ENCODE measurements at places on chromosomes 11 and 22. TPM values are rescaled to one million over a fixed set of nuclear protein-coding genes. Genes with fewer than 3 reads are reported as not detected.
A peak's percentile ranks its signal among the peaks of the same experiment; 100 is the strongest.

The OR10G7 gene
- not detected for total RNA-seq

The TRIM51 gene
- total RNA-seq, result not detected

The TPBGL gene
- total RNA-seq, result 0.26 TPM

The OR8D1 gene
- not detected for total RNA-seq

The ARRB1 gene
- 72.3 TPM for total RNA-seq

The MS4A6E gene
- total RNA-seq, result not detected

- no peak for DNase-seq
Measured at GRCh38 chr11:84566671-84567070, 1060.5 kb downstream of the DLG2 start.

GRCh38 chr11:10355257-10355661, 50.4 kb downstream of the ADM start:
- peak; percentile 45 for DNase-seq

DNA sequence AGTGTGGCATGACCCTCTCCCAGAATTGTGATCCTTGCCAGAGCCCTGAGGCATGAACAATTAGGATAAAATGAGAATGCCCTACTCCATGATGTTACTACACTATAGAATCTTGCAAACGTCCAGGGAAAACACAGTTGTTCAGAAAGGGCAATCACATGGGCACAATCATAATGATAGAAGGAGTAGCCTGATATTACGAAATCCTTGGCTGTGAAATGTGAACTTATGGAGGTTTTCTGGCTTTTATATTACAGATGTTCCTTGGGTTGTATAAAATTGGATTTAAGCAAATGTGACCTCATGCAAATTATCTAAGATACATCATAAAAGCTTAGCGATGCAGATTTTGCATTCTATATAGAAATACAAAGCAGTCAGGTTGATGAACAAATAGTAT, 29.4 kb upstream of the TPH1 start:
- DNase-seq, result no peak

DNA sequence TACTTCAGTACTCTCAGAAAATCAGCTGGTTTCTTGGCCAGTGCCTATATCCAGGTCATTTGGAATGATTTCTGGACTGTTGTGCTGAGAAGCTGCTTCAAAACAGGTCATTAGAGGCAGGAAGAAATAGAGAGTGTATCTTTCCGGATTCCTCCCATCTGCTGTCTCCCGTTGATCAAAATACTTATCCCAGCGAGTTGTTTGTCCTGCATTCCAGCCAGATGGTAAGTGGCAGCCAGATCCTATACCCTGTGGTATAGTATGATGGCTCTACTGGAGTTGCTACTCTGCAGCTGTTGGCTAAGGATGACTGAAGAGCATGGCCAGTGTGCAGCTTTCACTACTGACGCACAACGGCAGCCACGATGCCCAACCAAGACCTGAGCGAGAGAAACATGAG, 560.9 kb upstream of the ANO5 start:
- DNase-seq, result no peak

DNA sequence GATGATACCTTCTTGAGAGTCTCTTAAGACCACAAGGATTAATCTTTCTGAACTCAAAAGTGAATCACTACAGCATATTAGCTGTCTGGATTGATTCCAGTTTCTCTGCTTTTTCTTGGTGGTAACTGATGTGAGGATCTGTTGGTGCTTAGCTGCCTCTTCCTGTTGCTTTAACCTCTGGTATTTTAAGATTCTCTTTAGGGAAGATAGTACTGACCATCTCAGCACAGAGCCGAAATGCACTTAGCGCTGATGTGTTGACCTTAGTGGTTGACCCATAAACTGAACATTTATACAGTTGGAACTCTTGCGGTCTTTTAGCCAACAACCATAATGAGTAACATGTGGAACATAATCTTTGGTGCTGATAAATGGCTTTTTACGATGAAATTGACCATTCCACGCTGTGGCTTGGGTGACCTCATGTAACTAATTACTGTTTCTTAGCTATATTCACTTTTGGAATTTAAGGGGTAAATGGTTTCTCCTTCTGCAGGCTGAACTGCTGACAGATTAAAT, 33.7 kb downstream of the APLP2 start:
- no peak for DNase-seq

- no peak for DNase-seq
Measured at GRCh38 chr11:119685111-119685746, 43.8 kb downstream of the NECTIN1 start.

DNA sequence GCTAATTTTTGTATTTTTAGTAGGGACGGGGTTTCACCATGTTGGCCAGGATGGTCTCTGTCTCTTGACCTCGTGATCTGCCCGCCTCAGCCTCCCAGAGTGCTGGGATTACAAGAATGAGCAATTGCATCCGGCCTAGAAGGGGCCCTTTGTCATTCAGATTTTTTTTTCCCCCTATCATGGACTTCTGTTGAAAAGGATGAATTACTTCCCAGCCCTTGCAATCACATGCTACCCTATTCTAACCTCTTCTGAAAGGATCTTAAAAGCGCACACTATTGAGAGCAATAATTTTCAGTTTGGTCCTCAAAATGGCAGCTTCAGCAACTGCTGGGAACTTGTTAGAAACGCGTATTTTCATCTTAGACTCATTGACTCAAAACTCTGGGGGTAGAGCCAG, 575.6 kb upstream of the KIRREL3 start:
- no peak for DNase-seq

DNA sequence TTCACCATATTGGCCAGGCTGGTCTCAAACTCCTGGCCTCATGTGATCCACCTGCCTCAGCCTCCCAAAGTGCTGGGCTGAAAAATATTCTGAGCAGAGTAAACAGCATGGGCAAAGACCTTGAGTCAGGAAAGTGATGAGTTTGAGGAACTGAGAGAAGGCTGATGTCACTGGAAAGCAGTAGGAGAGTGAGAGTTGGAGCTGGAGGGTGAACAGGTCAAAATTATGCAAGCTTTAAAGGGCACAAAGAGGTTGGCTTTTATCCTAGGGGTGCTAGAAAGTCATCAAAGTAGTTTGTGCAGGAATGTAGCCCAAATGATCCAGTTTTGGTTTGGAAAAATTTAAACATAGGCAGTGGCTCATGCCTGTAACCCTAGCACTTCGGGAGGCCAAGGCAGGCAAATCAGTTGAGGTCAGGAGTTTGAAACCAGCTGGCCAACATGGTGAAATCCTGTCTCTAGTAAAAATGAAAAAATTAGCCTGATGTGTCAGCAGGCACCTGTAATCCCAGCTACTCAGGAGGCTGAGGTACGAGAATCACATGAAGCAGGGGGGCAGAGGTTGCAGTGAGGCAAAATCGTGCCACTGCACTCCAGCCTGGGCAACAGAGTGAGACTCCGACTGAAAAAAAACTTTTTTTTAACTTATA, 44.7 kb upstream of the CXCR5 start:
- DNase-seq, result no peak

- no peak for DNase-seq
Measured at GRCh38 chr11:65403607-65404121, 17.2 kb downstream of the FRMD8 start.

Data from esophagus muscularis mucosa (tissue), 4 donors.